Activated CD8-positive, alpha-beta memory T cell treated with anti-CD3 and anti-CD28 coated beads, Interleukin-2, amount 10 ng/mL, durations not matched to agents 7 days and 5 days (primary cell): ENCODE measurements at places on chromosomes 2 and 18.

- peak; percentile 14 for DNase-seq
Observed at GRCh38 chr2:70717431-70718038, 50.5 kb downstream of the ADD2 start.

- peak; percentile 46 for DNase-seq
Observed at GRCh38 chr18:3603421-3604234, 153.7 kb downstream of the TGIF1 start.

DNA sequence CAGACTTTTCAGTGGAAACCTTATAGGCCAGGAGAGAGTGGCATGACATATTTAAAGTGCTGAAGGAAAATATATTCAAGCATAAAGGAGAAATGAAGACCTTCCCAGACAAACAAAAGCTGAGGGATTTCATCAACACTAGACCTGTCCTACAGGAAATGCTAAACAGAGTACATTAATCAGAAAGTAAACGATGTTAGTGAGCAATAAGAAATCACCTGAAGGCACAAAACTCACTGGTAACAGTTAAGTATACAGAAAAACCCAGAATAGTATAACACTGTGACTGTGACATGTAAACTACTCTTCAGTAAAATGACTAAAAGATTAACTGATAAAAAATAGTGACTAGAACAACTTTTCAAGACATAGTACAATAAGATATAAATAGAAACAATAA, 87.4 kb downstream of the ATP8B1 start:
- DNase-seq, result no peak

GRCh38 chr2:214533541-214533940, 122.7 kb downstream of the VWC2L start:
- no peak for DNase-seq

DNA sequence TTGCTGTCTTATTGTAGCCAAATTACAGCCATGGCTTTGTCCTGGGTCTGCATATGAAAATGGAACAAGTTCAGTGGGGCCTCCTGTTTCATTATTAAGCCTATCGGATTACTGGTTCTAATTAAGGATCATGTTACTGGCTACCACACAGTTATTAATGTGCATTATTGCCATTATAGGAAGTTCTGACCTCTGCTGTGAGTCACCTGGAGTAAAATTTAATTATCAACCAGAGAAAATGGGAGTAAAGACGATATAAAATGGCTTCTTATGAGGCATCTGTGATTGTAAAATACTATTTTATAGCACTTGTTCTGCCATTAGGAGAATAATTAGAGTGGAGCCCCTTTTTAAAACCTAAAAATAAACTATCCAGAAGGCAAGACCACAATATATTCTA, 143.3 kb upstream of the ITGB6 start:
- DNase-seq, result no peak

GRCh38 chr18:43950062-43950461, 672.8 kb upstream of the SYT4 start:
- no peak for DNase-seq

DNA sequence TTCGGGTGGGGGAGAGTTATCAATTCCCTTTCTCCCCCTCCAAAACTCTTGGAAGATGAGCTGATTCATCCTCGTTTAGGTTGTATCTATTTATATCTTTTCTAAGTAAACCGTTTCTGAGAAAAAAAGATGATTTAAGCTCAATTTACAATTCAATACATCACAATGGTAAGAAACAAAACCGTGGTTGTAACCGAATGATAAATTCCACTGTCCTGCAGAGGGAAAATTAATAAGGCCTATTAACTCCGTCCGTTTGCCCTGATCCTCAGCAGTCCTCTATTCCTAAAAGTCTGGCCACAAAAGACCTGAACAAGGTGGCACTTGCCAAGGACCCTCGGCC, 286.2 kb downstream of the TCF4 start:
- DNase-seq, result no peak

DNA sequence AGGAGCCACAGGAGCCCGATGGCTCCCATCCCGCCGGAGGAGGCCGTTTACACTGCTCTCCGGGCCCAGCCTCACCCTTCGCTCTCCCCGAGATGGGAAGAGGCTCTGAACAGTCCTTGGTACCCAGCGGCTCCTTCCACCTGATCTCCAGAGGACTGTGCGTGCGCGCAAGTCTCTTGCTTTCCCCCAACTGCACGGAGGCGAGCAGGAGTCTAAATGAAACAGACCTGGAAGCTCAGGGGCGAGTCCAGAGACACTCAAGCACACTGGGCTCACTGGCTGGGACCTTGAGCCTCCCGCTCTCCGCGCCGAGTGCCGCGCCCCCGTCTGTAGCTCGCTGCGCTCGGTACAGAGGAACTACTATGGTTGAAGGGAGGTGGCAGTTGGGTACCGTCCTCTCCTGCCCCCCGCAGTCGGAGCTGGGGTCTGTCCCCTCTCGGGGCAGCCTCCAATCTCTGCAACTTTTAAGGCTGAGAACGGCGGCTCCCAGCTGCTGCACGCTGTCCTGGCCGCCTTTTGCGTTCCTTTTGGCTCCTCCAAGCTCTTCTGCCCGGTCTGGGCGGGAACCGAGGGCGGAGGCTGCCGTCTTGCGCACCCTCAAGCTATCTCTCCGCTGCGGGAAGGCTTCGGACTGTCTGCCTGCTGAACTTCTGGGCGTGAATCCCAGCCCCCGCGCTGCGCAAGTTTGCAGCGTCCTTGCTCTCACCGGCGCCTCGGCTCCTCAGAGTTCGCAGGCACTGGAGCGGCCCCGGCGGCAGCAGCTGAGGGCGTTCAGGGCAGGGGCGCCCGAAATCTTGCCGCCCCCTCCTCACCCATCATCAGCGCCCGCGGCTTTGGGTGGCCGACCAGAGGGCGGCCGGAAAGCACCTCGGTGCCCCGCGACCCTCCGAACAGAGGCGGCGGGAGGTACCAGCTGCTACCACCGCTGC, 491 bp downstream of the ALK start:
- DNase-seq, result no peak

DNA sequence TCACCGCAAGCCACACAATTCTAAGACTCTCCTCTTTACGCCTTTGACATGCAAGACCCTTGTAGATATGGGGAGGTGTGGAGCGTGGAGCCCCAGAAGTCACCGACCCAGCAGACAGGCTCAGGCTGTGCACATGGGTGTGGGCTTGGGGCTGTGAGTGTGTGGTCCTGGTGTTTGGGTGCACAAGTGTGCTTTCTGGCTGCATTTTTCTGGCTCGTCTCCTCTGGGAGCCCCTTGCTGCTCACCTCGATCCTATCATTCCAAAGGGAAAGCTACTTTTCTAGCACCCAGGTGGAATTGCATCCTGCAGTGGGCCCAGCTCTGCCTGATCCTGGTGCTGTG, 143.0 kb downstream of the ACOXL start:
- DNase-seq, result no peak

- no peak for DNase-seq
Observed at GRCh38 chr2:212539072-212539880, 674 bp upstream of the ERBB4 start.

- DNase-seq, result no peak
Observed at GRCh38 chr2:159266554-159266953, 19.9 kb downstream of the WDSUB1 start.

DNA sequence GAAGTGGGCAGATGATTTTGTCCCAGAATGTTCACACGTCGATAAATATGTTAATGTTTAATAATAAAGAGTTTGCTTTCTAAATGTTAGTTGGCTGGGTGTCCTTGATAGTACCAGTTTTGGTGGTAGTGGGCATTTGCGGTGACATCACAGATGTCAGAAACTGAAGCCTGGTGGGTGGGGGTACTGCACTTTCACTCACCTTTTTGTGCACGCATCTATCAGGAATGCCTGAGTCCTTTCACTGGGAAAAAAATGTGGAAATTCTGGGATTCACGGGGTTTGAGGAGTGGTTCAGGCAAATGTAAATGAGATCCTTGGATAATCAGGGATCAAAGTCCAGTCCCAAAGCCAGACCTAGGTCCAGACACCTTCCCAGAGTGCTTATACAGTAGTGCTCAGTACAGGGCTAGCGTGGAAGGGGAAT, 3.2 kb downstream of the EPAS1 start:
- DNase-seq, result no peak

DNA sequence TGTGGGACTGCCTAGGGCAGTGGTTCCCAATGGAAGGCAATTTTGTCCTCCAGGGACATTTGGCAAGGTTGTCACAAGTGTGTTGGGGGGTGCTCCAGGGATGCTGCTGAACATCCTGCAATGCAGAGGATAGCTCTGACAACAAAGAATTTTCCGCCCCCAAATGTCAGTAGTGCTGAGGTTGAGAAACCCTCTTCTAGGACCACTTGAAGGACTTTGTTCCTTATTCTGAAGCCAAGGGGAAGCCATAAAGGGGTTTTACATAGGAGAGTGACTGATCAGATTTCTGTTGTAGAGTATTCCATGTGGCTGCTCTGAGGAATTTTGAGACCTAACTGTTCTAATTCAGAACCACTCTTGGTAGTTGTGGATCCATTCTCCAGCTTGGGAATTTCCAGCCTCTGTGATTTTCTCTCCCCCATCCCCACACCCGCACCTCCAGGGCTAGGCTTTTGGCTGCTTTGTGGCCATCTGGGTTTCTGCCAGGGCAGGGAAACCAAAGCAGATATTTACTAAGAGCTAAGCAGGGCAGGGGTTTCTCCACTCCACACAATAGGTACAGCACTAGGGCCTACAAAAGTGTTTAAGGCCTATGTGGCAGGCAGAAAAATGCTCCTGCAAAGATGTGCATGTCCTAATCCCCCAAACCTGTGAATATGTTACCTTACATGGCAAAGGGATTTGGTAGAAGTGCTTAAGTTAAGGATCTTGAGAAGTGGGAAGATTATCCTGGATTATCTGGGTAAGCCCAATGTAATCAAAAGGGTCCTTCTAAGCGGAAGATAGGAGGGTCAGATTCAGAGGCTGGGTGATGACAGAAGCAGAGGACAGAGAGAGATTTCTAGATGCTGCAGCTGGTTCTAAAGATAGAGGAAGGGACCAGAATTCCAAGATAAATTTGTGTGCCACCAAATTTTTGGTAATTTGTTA, 135.4 kb downstream of the TMEM17 start:
- DNase-seq, result no peak

- peak; percentile 59 for DNase-seq
Observed at GRCh38 chr2:69619725-69620124, 23.8 kb downstream of the AAK1 start.

DNA sequence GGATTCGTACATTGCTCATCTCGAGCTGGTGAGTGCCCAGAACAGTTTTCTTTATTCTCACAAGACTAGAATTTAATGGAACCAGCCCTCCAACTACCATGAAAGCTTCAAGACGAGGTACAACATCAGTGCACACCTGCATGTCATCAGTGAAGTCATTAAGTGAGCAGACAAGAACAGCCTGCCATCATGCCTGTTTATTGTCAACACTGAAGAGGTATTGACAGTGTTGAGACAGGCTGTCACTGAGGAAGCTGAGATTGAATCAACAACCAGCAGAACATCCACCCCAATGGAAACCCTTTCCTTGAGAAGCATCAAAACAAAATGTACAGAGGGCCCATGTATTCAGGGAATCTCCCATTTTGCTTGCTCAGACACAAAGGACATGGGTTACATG, 148.0 kb upstream of the TCF4 start:
- no peak for DNase-seq

DNA sequence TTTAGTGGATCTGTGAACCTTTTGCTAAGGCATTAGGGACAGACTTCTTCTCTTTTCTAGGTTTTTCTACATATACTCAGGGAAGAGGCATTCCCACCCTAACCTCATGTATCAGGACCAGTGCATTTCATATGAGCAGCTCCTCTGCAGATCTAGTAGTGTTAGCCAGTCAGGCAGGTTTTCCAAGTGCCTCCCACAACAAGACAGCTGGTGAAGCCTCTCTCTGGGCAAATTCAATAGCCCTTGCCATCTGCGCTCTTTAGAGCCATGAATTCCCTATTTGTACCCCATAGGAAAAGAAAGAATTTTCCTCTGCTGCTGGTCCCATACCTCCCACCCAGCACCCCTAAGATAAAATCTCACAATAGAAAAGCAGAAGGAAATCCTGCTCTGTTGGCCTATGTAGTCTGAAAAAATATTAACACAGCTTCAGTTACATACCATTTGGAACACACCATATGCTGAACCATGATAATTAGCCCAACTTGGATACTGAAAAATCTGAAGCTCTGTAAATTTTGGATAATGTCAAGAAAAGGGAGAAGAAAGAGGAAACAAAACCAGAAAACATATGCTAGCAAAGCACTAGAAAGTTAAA, 1354.6 kb upstream of the NRXN1 start:
- no peak for DNase-seq

GRCh38 chr2:216925636-216926366, 65.9 kb upstream of the TNP1 start:
- no peak for DNase-seq

GRCh38 chr18:79283131-79283810, 112.5 kb upstream of the NFATC1 start:
- DNase-seq, result no peak

GRCh38 chr2:210442878-210443277, 33.7 kb downstream of the LANCL1 start:
- no peak for DNase-seq

DNA sequence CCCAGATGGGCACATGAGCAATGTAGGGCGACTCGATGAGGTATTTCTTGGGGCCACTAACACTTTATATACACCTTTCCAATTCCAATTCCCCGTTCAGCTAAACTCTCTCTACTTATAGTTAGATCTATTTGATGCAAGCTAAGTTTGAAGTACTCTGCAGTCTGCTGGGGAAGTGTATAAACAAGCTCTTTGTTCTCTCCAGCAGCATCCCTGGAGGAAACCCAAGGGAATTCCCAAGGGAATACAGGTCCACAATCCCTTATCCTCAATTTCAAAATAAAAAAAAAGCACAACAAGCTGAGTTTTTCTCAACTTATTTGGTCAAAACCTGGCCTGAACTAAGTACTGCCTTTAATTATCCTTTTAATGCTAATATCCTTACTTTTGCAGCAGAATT, 433.3 kb downstream of the NBAS start:
- no peak for DNase-seq

DNA sequence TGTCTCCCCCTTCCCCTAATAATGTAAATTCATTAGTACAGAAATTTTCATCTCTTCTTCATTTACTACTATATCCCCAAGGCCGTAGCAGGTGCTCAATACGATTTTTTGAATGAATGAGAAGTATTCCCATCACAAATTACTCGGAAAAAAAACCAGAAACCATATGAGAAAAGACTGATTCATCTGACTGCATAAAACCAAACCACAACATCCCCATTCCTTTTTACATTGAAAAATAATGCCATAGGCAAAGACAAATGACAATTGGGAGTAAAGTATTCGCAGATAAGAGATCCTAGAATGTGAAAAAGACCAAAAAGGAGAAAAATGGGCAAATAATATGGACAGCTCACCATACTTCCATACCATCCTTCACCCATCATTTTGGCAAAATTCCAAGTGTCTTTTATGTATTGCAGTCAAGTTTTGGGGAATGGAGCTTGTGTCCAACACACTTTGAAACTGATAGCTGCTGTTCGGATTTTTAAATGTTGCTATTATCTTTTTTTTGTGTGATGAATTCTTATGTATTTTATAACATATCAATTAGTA, 1.5 kb downstream of the ZC3H8 start:
- DNase-seq, result no peak
